ENCODE measurements at places on chromosomes 16 and 17.
A peak's percentile ranks its signal among the peaks of the same experiment; 100 is the strongest.

DNA sequence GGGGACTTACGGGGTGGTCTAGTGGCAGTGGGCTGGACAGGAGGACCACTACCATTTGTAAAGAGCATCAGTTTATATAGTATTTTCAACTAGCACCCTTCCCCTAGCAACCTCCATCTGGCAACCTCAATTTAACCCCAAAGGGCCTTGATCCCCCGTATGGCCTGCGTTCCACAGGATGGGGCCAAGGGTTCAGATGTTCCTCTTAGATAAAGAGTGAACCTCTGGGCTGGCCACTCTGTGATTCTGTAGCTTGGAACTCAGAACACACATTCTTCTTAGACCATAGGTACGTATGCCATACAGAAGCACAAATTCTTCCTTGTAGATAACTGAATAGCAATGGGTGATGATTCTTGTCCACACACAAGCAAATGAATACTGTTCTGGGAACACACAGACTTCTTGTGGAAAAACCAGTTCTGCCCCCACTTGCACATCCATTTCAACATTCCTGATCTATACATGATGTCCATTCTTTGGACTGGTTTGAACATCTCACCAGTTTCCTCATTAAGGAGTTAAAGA lies 1.9 kb upstream of the GGA2 start:
- DNase-seq, result no peak

- DNase-seq, result no peak
Measured at GRCh38 chr17:65243838-65244625, 106.9 kb downstream of the RGS9 start.

- DNase-seq, result no peak
Measured at GRCh38 chr17:12070561-12070960, 49.9 kb downstream of the MAP2K4 start.

DNA sequence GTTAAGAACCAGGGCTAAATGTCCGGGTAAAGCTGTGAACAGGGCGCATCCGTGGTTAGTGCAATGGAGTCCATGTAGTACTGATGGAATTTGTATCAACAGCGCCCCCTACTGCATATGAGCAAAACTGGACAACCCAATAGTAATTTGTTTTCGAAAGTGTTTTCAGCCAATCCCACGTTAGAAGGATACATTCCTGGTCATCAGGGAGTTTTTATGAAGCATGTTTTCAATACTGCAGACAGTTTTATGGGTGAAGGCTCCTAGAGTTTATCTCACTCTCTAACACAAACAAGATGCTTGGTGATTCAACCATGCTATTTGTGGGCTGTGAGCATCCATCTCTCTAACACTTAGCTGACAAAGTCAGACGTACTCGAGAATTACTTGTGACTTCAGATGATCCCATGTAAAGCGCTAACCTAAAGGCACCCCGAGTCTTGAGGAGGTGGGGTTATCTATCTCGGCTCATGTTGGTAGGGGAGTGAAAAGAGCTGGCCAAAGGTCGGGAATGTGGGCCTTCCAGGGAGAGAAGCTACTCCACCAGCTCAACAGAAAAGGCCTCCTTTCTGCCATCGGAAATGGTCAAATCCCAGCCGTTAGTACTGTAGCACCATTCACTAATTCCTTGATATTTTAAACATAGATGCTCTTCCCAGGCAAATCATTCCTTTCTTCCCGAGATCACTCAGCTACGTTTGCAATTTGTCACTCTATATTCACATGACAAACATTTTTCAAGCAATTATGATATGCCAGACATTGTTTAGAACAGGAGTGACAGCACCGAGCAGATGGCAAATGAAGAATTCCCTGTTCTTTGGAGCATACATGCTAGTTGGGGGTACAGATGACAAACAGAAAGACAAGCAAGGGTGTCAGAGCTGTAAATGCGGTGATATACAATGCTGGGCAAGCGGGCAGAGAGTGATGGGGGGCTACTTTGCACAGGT lies 46.9 kb upstream of the HNF1B start:
- DNase-seq, result no peak

DNA sequence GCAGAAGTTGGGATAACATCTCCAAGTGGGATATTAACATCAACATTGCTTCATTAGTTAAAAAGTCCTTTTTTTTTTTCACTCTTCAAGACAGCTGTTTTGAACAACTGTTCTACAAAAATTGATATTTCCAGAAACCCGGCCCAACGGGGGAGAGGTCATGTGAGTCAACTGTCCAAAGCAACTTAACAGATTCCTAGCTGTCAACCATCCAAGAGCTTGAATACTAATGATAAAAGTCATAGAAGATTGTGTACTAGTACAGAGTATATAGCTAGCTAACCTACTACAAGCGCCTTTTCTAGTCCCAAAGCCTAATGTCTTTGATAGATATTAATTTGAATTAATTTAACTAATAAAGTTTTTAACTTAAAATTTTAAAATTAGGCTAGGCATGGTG lies 172.0 kb downstream of the CYB561 start:
- no peak for DNase-seq

GRCh38 chr17:57511475-57512123 lies 233.5 kb downstream of the CCDC182 start:
- no peak for DNase-seq

DNA sequence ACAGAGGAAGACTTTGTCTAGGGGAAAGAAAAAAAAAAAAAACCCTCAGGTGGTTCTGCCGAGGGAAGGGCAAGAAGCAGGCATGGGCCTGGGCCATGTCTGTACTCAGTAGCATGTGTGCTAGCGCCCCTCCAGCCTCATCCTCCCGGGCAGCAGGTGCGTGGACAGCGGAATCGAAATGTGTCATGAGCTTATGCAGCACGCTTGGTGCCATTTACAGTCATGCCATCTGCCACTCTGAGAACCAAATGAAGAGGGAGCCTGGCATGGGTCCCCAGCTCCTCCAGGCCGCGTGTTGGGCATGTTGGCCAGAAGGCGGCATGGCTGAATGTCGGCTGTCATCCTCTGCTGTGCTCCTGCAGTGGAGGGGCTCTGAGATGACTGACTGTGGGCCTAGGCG lies 31.4 kb downstream of the CRAMP1 start:
- no peak for DNase-seq

- DNase-seq, result peak; percentile 33
Measured at GRCh38 chr16:68074850-68075555, 10.2 kb upstream of the NFATC3 start.

DNA sequence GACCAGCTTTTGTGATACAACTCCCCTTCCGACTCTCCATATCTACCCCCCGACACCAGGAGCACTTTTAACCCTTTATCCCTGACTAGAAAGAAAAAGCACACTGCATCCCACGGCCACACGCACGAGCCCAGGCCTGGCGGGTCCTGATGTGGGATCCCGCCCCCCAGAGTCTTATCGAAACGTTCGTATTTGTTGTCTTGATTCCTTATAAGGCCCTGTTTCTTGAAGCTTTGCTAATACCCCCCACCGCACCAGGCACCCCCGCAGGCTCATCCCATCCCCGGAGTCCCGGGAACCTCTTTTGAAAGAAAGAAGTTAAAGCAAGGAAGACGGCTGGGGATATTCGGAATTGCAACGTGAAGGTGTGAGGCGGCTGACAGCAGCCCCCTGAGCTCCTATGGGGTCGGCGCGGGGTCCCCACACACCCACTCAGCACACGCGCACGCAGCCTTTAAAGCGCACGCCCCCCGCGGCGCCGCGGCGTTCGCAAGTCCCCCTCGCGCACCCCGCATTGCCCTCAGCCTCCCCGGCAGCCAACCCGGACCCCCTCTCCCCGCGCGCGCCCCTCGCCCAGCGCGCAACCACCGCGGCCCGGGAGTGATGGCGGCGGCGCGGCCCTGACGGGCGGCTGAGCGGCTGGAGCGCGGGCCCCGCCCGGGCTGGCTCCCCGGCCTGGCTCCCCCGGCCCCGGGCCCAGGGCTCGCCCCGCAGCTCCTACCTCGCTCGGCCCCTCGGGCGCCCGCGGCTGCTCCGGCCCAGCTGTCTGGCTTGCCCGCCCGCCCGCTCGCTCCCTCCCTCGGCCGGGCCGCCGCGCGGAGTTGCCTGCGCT lies 448 bp downstream of the STAT5B start:
- DNase-seq, result peak; percentile 44

GRCh38 chr17:76623271-76624146 lies 20.0 kb downstream of the ST6GALNAC1 start:
- DNase-seq, result peak; percentile 65

DNA sequence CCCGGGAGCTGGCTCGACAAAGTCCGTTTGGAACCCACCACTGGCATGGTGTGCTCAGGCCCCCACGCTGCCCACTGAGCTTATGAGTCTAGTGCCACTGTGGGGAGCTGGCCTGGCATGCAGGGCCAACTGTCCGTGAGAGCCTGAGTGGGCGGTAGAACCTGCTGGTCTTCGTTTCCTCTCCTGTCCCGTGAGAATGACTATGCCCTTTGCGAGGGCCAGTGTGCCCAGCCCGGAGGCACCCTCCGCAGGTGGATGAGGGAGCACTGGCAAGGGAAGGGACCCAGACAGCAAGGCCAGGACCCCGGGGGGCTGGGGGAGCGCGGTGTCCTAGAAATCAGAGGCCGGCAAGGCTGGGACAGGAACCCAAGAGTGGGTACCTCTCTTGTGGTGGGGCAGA lies 3.2 kb downstream of the BAIAP3 start:
- no peak for DNase-seq

GRCh38 chr17:81396722-81397313 lies 1.6 kb downstream of the BAHCC1 start:
- DNase-seq, result no peak

DNA sequence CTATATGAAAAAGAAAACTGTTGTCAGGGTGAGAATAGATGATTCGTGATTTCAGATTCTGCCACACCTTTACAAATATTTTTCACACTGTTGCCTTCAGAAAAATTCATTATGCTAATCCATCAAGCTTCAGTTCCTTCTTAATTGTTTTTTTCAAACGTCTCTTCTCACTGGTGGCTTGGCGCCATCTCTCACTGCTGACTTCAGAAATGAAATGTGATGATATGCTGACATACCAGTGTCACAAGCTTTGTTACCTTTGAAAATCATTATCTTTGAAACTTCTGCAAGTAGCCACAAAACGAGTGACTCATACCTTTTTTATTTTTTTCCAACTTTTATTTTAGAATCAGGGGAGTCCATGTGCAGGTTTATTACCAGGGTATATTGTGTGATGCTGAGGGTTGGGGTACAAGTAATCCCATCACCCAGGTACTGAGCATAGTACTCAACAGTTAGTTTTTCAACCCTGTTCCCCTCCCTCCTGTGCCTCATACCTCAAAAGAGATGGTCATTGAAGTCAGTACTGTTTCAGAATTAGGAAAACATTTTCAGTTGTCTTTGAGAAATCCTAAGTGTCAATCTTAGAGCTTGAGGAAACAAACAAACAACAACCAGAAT lies 14.0 kb upstream of the KRT222 start:
- DNase-seq, result no peak
